SK-N-SH (cell line): ENCODE measurements at places on chromosomes 13 and 19.

GRCh38 chr19:8141726-8142512, 7.5 kb downstream of the FBN3 start:
- peak; percentile 28 for DNase-seq

- no peak for DNase-seq
These were observed 14.2 kb downstream of the EFNB2 start for GRCh38 chr13:106521095-106521799.

GRCh38 chr13:114147803-114148520, 15.5 kb upstream of the RASA3 start:
- peak; percentile 5 for DNase-seq

DNA sequence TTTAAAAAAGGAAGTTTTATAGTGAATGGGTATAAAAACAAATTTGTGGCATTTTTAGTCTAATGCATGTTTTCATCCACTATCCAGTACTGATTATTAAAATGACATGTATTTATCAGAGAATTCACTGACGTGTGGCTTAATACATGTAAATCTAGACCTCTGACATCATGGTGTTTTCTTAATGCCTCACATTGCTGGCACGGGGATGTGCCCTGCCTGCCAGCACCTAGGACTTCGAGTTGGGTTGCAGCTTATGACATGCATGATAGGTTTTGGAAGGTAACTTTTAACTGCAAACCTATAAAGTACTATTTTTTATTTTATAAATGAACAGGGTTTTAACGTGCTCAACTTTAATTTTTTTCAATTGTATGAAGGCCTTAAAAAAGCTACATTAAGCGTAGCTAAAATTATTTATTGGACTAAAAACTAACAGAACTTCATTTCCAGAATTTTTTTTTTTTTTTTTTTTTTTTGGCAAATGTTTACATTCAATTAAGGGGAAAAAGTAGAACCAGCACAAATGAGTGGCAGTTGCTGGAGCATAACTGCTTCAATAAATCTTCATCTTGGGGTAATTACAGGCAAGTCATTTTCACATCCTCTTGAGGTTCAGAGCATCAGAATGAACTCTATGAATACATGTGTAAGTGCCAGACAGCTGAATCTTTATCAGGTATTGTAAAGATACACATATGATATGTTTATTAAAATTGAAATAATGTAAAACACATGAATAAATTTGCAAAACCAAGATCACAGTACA, 16.3 kb downstream of the METTL21C start:
- no peak for DNase-seq

DNA sequence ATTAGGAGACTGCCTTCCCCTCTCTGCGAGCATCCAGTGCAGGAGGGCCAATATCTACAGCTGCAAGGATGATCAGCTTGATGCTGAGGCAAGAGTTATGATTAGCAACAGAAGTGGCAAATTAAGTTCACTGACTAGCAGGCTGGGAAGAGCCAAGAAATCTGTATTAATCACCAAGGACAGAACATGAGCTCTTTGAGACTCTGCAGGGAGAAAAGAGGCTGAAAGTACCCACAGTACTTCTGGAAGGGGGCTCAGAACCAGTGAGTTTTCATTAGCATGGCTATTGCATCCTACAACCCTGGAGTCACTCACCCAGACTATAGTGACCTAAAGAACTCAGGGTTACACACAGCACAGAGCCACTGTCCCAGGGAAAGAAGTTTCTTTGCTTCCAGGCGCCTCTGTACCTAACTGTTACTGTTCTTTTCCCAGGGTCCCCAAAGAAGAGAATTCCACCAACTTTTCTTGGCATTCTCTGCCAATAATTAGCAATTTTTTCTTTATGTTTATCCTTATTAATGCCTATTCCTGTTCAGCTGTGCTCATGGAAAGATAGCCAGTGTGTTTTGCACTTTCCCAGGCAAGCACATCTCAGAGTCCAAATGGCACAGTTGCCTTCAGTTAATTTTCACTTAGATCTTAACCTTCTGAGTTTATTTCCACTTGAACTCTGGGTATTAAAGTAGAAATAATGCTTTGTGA, 25.8 kb upstream of the MEDAG start:
- DNase-seq, result no peak

GRCh38 chr13:26616126-26616525, 58.6 kb downstream of the WASF3 start:
- DNase-seq, result no peak

DNA sequence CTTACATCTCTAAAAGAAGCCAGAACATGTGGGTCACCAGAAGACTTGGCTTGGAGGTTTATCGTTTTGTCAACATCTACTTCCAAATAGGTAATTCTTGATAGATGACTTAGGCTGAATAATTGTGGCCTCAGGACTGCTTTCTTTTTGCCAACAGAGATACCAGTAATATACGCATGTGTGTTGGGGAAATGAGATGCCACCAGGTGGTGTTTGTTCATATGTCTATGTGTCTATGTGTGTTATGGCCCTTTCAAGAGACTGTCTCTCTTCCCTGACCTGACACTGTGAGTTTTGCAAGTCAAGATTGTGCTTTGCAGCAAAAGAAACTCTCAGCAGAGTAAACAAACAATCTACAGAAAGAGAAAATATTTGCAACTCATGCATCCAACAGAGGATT, 31.6 kb upstream of the METTL21C start:
- no peak for DNase-seq

DNA sequence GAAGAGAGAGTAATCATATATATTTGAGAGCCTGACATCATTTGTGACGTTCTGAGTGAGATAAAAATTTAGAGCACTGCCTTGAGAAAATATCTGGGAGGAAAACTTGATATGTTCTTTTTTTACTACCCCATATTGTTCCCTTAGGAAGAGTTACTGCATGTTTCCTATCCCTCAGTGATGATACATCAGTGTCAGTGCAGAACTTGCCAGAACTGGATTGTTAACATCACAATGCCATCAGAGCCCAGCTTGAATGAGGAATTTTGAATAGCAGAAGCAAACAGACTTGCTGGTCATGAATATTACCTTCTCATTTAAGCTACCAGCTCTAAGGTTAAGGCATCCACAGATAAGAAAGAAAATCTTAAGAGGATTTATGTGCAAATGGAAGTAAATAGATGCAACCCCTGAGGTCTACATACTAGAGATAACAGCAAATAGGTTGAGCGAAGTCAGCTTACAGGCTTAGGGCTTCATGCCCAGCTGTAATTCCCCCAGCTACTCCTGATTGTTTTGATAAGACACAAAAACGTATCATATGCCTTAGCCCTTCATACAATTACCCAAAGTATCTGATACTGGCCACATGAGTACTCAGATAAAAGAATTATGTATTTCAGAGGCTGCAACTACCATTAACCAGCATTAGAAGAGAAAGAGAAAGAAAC, 313.7 kb upstream of the ATXN8OS start:
- peak; percentile 44 for DNase-seq

GRCh38 chr13:99196466-99197116, 4.1 kb upstream of the UBAC2 start:
- no peak for DNase-seq

- DNase-seq, result peak; percentile 92
These were observed 5.9 kb downstream of the MED16 start for GRCh38 chr19:887072-887471.

- no peak for DNase-seq
These were observed 5.8 kb downstream of the ARHGAP35 start for GRCh38 chr19:46866407-46867136.

DNA sequence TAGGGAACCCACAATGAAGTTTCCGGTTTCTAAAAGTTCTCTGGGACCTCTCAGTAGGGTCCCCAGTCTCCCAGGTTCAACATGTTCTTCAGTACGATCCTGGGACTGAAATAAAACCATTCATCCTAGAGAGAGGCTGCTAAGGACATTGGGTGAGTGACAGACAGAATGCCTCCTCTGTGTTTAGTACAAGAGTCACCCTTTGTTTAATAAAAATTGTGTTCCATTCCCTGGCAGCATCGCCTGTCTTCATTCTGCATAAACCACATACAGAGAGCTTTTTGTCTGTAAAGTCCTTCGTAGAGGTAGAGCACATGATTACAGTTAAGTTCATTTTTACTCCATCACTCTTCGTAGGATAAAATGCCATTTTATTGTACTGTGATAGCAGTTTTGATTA, 95.3 kb upstream of the GPR12 start:
- DNase-seq, result no peak

GRCh38 chr13:24042710-24043440, 117.6 kb upstream of the SPATA13 start:
- DNase-seq, result no peak

GRCh38 chr19:2055931-2056836, 5.1 kb upstream of the MKNK2 start:
- DNase-seq, result peak; percentile 61

DNA sequence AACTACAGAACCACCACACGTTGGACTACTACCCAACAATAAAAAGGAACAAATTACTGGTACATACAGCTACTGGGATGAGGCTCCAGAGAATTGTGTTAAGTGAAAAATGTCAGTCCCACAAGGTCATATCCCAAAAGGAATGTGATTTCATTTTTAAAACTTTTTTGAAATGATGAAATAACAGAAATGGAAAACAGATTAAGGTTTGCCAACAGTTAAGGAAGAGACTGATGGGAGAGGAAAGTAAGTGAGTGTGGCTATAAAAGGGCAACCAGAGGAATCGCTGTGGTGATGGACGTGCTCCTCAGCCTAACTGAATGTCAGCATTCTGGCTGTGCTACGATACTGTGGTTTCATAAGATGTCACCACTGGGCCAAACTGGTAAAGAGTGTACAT, 512.8 kb downstream of the UQCRFS1 start:
- DNase-seq, result no peak

- DNase-seq, result peak; percentile 28
These were observed 572.8 kb downstream of the PCDH9 start for GRCh38 chr13:66657165-66657881.

DNA sequence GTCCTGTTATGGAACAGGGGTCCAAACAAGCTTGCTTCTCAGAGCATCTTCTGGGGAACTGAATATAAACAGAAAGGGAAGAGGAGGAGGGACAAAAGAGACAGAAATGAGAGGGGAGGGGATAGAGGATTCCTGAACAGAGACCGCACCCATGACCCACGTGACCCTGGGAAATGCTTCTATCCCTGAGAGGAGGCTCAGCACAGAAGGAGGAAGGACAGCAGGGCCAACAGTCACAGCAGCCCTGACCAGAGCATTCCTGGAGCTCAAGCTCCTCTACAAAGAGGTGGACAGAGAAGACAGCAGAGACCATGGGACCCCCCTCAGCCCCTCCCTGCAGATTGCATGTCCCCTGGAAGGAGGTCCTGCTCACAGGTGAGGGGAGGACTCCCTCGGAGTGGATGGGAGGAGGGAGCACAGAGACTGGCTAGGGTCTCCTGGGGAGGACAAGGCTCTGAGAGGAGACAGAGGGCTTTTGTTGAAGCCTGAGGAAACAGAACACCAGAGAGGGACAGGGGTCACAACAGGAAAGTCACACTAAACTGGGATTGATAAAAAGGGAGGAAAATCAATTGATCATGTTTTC, at the start of gene CEACAM6:
CEACAM6 (plus strand) TSS at position 203 of the 586 bp plus-strand sequence; CDS start at position 312, 109 bp downstream.
- DNase-seq, result no peak

DNA sequence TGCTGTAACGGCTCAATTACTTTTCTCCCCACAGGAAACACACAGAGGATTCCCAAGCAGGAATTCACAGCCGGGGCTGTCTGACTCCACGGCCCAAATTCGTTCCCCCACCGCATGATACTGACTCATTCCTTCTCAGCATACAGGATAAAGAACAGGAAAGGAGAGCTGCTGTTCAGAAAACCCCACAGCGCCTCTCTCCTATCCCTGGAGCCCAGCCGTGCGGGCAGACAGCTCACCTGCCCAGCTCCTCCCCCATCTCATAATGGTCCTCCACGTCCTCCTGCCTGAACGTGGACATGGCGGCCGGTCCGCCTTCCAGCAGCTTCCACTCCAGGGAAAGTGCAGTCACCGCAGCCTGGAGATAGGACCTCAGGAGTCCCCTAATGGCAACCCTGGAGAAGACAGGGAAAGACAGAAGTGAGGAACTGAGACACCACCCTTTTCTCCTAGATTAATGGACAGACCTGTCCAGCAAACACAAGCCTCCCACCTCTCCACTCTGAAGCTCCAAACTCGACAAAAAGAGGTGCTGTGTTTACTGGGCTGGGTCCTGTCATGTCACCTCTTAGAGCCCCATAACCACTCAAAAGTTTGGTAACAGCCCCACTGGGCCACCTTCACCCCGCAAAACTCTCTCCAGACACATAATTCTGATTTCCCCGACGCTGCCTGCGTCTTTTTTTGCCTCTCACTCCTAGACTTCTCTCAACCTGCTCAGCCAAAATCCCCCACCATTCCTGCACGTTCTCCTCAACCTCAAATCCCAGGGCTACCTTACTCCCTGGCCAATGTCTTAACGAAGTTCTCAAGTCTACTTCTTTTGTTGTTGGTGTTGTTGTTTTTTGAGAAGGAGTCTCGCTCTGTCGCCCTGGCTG, 1.2 kb downstream of the DAPK3 start:
- DNase-seq, result no peak

- DNase-seq, result no peak
These were observed 7.9 kb upstream of the GGACT start for GRCh38 chr13:100596516-100596915.

DNA sequence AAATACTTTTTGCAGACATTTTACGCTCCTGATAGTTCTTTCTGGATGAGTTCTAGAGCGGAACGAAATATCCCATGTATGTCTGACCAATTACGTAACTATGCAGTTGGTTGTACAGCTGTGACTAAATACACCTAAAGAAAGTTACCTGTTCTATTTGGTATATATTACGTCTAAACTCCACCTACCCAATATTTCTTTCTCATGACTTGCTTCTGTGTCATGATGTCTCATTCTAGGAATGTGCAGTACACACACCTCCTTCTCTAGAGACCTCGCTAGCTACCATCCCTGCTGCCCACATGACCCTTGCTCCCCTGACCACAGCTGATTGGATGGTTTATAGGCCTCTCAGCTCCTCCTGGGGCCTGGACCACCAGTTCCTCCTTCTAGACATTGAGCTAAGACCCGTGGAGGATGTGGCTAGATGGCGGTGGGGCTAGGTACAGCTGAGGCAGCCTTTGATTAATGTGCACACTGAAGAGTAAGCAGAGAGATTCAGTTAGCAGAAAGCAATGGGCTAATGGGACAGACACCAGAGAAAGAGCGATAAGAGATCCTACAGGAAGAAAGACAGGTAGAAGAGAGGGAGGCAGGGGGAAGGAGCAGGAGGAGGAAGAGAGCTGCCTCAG, 422.1 kb downstream of the COG6 start:
- no peak for DNase-seq

GRCh38 chr13:30721936-30722335, 13.4 kb upstream of the ALOX5AP start:
- no peak for DNase-seq

- no peak for DNase-seq
These were observed 8.8 kb downstream of the IL4I1 start for GRCh38 chr19:49887665-49888509.

GRCh38 chr13:112143046-112143752, 76.2 kb downstream of the SOX1 start:
- DNase-seq, result no peak

GRCh38 chr13:110607675-110608224, 7.6 kb upstream of the NAXD start:
- DNase-seq, result no peak

DNA sequence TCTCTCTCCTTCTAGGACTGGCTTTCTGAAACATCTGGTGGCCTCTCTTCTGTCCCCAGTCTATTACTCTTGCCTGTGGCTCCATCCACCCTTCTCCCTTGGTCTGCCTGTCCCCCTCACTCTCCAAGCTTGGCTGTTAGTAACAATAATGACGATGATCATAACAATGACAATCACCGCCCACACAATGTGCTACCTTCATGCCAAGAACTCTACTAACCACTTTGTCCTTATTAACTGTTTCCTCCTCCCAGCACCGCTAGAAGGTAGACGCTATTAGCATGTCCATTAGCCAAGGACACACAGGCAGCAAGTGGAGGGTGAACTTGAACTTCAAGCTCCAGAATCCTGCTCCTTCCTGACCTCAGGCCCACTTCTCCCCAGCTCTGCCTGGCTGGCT, 2.7 kb downstream of the GYS1 start:
- no peak for DNase-seq
